ENCODE measurements at places on chromosomes 12 and 14.

GRCh38 chr14:95564060-95564459, 29.2 kb downstream of the GLRX5 start:
- DNase-seq: no peak

DNA sequence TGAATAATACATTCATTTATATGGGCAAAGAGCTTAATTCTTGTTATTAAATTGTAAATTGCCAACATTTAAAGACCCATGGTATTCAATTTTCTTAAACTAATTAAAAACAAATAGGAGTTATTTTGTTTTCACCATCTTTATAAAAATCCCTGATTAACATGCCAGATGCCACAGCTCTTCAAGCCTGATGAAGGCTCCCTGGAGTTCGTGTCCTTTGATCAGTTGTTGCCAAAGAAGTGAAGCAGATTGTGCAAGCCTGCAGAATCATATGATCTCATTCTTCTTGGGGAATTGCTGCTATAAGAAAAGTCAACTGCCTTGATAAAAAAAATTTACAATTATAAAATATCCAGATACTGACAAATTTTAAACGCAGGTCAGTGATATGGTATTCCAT, 288.3 kb upstream of the PPFIA2 start:
- no peak for DNase-seq

- no peak for DNase-seq
Measured at GRCh38 chr14:90288651-90289355, 32.5 kb downstream of the PSMC1 start.

DNA sequence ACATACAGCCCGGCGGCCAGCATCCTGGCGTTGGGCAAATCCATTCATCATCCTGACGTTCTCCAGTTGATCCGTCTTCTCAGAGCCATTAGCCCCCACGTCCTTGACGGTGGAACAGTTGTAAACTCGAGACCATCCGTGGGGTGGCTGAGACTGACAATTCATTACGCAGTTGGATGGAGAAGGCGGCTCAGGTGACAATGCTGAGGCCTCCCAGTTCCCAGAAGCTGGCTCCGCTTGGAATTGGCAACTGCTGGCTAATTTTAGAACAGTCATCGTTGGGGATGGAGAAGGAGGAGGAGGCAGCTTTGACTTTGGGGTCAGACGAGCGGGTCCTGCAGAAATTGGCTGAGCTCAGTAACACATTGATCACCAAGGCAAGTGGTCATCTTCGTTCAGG, 186.5 kb downstream of the PHETA1 start:
- DNase-seq: no peak

- no peak for DNase-seq
Measured at GRCh38 chr12:85617307-85618091, 218.7 kb downstream of the RASSF9 start.

DNA sequence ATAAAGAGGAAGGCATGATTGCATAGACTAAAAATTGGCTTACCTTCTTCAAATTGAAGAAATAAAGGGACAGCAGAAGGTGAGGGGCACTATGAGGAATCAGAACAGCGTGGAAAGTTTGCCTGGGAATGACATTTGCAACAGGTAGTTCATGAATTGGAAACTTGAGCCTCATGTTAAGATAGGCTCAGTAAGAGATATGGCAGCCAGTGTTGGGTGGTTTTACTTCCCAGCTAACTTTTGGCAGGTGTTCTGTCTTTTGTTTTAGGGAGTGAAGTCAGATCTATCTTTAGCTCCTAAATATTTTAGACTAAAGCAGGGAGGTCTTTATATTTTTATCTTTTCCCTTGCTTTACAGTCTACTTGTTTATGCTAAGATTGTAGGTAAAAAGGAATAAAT, 122.4 kb downstream of the ANO6 start:
- no peak for DNase-seq

- no peak for DNase-seq
Measured at GRCh38 chr12:47244835-47245234, 165.1 kb upstream of the AMIGO2 start.

- no peak for DNase-seq
Measured at GRCh38 chr12:72272731-72273498, 745 bp downstream of the TRHDE start.

GRCh38 chr12:46835785-46836184, 10.0 kb upstream of the SLC38A4 start:
- no peak for DNase-seq

GRCh38 chr14:69666112-69666511, 54.7 kb downstream of the SUSD6 start:
- DNase-seq: no peak

GRCh38 chr12:82959821-82960220, 273.1 kb downstream of the TMTC2 start:
- DNase-seq: no peak

DNA sequence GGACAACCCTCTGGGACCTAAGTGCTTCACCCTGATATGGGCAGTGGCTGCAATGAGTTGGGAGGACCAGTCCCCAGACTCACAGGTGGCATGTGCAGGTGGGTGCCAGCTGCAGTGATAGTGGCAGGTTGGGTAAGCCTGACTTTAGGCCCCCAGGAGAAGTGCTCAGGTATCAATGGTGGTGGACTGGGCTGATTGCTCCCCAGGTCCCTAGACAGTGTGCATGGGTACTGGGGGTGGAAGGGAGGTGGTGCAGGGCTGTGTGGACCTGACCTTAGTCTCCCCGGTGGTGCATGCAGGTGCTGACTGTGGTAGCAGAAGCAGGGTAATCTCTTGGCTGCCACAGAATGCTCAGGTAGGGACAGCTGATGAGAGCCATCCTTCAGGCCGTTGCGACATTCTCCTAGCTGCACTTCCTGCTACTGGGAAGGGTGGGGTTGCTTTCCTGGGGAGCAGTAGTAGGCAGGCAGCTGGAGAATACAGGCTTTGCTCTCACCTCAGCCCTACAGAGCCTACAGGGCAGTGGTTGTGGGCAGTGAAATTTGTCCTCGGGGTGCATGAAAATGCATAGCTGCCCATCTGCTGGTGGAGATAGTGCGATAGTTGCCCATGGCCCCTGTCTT, 33.3 kb upstream of the CCND2 start:
- no peak for DNase-seq

GRCh38 chr14:59863806-59864525, 6.6 kb downstream of the RTN1 start:
- no peak for DNase-seq

- no peak for DNase-seq
Measured at GRCh38 chr14:22088614-22089342, 415.2 kb upstream of the OR4E1 start.

GRCh38 chr14:55706365-55706684, 126.3 kb downstream of the KTN1 start:
- no peak for DNase-seq

DNA sequence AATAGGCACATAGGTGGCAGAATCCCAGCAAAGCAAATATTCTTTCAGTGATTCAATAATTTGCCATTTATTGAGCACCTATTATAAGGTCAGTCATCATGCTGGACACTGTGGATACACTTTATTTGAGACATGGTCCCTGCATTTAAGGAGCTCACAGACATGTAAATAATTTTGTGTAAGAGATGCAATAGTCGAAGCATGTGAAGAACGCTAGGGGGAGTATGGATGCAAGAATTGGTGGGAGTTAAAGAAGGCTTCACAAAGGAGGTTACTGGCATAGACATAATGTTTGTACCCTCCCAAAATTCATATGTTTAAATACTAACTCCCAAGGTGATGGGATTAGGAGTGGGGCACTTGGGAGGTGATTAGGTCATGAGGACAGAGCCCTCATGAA, 260.6 kb upstream of the GARIN6 start:
- no peak for DNase-seq

DNA sequence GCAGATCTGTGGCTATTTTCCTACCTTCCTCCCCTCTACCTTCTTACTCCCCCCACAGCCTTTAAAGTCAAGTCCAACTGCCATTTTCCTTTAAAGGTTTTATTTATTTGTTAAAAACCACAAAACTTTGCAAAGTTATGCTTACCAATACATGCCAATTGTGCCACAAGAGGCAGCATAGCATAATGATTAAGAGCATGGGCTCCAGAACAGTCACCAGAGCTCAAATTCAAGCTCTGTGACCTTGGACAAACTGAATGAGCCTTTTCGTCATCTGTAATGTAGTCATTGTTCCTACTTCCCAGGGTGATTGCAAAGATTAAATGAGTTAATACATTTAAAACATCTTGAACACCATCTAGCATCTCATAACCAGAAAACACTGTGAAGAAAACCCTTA, 13.0 kb upstream of the FMNL3 start:
- DNase-seq: no peak

DNA sequence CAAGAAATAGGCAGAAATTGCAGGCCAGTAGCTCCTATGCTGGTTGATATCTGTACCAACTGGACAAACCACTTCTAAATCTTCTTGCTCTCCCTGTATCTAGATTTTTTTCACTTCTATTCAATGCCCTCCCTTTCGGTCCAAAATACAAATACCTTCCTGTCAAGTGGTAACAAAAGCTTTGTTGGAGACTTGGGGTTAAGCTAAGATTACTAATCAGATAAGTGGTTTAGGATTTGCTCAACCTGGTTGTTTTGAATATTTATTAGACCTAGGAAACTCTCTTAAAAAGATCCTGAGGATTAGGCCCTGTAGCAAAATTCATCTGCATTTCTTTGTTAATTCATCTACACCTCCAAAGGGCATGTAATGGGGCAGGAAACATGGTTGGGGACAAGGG, 410.1 kb downstream of the NAV3 start:
- no peak for DNase-seq

DNA sequence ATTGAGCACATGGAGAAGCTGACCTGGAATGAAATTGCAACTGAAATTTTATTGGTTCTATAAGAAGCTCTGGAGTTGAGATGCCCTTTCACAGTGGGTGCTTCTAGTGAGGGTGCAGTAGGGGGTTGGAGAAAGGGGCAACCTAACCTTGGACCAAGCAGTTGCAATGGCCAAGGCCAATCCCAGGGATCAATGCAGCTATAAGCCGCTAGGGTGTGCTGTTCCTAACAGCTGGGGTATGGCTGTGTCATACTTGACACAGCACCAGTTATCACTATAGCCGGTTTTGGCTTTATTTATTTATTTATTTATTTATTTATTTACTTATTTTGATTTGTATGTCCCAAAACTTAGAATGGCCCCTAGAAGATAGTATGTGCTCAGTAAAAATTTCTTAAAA, 505.9 kb downstream of the FLRT2 start:
- DNase-seq: no peak

Measured in activated CD8-positive, alpha-beta memory T cell treated with anti-CD3 and anti-CD28 coated beads for 4 hours (primary cell).